Activated CD4-positive, alpha-beta T cell treated with anti-CD3 and anti-CD28 coated beads, Interleukin-2, amount 50 U/mL, for 16 hours (primary cell): ENCODE measurements at places on chromosomes 6 and 20.
A peak's percentile ranks its signal among the peaks of the same experiment; 100 is the strongest.

GRCh38 chr20:46546298-46546697 lies 4.2 kb downstream of the OCSTAMP start:
- no peak for DNase-seq

- DNase-seq = no peak
These were observed 39.0 kb downstream of the AIG1 start for GRCh38 chr6:143099647-143100046.

GRCh38 chr20:10307359-10307735 lies 88.7 kb downstream of the SNAP25 start:
- no peak for DNase-seq

DNA sequence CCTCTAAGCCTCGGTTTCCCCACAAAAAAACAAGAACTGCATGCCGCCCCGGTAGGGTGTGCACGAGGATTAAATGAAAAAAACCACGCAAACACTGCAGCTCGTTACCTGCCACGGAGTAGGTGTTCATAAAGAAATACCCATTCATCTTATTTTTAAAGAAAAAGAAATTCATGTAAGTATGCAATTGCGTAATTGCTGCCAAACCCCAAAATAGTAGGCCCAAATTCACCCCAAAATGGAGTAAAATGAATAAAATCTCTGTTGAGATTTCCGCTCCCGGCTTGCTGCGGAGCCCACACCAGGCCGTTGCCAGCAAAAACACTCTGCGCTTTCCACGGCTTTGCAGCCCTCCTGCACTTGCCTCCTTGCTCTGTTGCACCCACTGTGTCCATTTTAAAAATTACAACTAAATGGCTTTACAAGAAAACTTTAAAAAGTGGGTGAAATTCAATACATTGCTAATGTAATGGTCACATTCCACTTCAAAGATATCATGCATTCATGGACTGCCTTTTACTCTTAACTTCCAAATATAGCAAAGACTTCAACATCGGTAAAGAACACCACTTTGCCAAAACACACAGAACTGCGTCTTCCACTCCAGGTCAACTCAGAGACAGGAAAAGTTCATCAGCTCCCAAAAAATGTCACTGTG lies 125.0 kb downstream of the ZMYND8 start:
- no peak for DNase-seq

GRCh38 chr6:43995137-43995536 lies 132.1 kb downstream of the MRPL14 start:
- no peak for DNase-seq

- peak; percentile 81 for DNase-seq
These were observed 205.1 kb upstream of the SMLR1 start for GRCh38 chr6:130622142-130622541.

DNA sequence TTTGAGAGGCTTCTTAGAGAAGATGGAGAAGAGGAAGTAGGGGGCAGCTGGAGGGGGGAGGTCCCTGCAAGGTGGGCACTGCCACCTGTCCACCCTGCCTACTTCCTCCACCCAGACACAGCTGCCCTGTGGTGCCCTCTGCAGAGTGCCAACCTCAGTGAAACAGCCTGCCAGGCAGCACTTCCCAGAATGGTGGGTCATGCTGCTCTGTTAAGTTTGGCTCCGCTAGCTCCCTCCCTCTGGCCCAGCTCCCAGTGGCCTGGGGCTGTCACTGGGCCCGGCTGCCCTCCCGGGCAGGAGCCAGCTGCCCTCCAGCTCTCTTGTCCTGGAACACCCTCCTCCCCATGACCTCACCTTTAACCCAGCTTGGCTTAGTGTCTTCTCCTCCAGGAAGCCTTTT lies 5.1 kb upstream of the EPB41L1 start:
- DNase-seq = no peak

GRCh38 chr6:151101816-151102694 lies 137.7 kb upstream of the AKAP12 start:
- no peak for DNase-seq

DNA sequence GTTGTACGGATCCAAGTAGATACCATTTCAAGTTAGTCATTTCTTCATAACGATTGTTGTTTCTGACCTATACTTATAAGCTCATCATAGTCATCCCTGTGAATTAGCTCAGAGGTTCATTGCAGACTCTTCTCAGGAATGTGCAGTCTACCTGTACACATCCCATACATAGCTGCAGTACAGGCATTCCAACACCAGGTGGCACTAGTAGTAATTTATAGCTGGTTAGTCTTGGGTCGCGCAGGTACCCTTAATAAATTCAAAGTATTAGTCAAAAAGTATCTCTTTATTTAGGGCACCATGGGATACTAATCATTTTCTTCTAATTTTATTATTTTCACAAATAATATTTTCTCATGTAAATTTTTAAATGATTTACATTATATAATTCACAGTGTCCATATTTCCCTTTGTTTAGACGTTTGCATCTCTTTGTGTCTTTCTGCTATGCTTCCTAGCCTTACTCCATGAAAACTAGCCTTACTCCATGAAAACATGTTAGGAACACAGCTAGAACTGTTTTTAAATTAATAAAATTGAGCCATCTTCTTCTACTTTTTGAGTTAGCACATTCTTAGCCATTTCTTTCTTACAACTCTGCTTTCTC lies 128.6 kb upstream of the FAM83B start:
- peak; percentile 49 for DNase-seq

DNA sequence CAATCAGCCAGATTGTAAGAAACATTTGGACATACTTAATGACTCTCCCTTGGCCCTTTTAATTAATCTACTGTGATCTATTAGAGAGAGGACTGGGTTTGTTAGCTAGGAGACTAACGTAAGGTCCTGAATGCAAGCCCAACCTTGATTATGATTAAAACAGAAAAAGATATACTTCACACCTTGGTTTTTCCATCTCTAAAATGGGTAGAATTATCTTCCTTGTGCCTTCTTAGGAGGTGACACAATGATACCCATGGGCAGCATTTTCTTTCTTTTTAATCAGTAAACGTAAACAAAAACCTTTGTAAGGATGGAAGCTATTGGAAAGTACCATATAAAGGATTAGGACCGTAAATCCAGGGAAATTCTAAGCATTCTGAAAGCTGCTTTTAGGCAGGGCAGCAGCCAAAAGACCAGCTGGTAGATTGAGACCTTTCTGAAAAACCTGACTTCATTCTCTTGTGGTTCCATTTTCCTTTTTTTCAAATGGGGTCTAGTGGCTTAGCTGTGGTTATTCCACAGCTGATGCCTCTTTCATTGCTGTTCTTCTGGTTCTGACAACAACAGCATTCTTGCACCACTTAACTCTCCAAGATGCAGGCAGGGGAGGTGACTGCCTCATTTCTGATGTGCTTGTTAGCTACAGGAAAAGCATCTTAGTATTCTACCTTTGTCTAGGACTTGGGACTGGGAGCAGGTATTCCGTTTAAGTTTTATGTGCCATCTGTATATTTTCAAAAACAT lies 27.4 kb downstream of the RREB1 start:
- DNase-seq = peak; percentile 42
